ENCODE measurements at places on chromosomes 1 and 21. TPM values are rescaled to one million over a fixed set of nuclear protein-coding genes. Genes with fewer than 3 reads are reported as not detected.

Gene COL24A1
- 2.2 TPM for polyA plus RNA-seq

Gene KIF26B
- 0.37 TPM for polyA plus RNA-seq

Gene OR2T2
- not detected for polyA plus RNA-seq

Gene CD52
- 1.6 TPM for polyA plus RNA-seq

Gene COL8A2
- 1.1 TPM for polyA plus RNA-seq

Gene ADAM30
- not detected for polyA plus RNA-seq

Gene UTS2
- polyA plus RNA-seq = not detected

Gene BEST4
- 0.07 TPM for polyA plus RNA-seq

Gene CFHR3
- not detected for polyA plus RNA-seq

Gene AUNIP
- 2.2 TPM for polyA plus RNA-seq

Gene TNFRSF4
- 0.15 TPM for polyA plus RNA-seq

Gene TRIM46
- polyA plus RNA-seq = 6.9 TPM

Gene C1orf167
- 0.15 TPM for polyA plus RNA-seq

Gene HENMT1
- polyA plus RNA-seq = 0.43 TPM

Gene CHD5
- 0.09 TPM for polyA plus RNA-seq

Gene CHRM3
- polyA plus RNA-seq = not detected

Gene RCC1
- 33.2 TPM for polyA plus RNA-seq

Gene PTPN7
- not detected for polyA plus RNA-seq

Gene NECAP2
- 80.5 TPM for polyA plus RNA-seq

Gene TTLL7
- polyA plus RNA-seq = 4.2 TPM

Gene ADAMTS5
- polyA plus RNA-seq = 0.58 TPM
